ENCODE measurements at places on chromosomes 2 and 18. TPM values are rescaled to one million over a fixed set of nuclear protein-coding genes. Genes with fewer than 3 reads are reported as not detected.

- no peak for DNase-seq
Observed at GRCh38 chr18:6441200-6441599, 26.5 kb upstream of the L3MBTL4 start.

DNA sequence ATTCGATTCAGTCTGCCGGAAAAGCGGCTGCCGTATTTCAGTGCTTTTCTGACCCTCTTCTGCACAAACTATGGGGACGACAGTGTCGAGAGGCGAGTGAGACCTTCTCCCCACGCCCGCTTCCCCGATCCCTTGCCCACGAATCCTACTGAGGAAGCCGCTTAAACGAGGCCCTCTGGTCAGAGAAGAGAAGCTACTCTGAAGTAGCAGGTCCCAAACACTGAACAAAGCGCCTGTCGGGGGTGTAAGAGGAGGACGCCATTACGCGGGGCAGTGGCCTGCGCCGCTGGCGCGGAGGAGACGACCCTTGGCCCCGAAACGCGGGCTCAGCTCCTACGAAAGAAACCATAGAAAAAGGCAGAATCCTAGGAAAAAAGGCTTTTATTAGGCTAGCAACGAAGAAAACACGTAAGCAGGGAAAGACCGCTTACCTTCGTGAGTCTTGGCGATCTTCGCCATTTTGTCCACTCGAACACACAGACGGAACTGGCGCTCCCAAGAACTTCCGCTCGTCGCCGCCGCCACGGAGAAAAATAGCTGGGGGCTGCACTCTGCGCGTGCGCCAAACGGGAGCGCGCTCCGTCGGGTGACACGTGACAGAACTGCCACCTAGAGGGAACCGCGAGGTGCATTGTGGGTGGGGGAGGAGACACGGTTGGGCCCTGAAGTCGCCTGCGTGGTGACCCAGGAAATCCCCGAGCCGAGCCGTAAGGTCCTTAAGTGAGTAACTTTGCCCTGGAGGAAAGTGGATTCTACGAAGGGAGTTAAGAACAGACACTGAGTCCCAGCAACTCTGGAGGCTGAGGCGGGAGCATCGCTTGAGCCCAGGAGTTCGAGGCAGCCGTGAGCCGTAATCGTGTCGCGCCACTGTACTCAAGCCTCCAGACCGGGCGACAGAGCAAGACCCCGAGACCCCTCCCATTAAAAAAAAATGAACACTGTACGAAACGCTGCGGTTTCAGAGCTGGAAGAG lies at the start of gene SF3B1:
Gene SF3B1, minus strand, starts transcription at position 488 of the 973 bp plus-strand sequence. Its CDS starts 29 bp downstream, at position 459.
- peak; percentile 99 for DNase-seq

DTNA gene
- total RNA-seq: 82.8 TPM

GAREM2 gene
- 1.7 TPM for total RNA-seq

GRCh38 chr2:181430406-181431118 lies 26.6 kb upstream of the ITGA4 start:
- DNase-seq: no peak

Data from umbilical cord (tissue), 2 donors.